ENCODE measurements at places on chromosomes 5 and 9.
A peak's percentile ranks its signal among the peaks of the same experiment; 100 is the strongest.

DNA sequence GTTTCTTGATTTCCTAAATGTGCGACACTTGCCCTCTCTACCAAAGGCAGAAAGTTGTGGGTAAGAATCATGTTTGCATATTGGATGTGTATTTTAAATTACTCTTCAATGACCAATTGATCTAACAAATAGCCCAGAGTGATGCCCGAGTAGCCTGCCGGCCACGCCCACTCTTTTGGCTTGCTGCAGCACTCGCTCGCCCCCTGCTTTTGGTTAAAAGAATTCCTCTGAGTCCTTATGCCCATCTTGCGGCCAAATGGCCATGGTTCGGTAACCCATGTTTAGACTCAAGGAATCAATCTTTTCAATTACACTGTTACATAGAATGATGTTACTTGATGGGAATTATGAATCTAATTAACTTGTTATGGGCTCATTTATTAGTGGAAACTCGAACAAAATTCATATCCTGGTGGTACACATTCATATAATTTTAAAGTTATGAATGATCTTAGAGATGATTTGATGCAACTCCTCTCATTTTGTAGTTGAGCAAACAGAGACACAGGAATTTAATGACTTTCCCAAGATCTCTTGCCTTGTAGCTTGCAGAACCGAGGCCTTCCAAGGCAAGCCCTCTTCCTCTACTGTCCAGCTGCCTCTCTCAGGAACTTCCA, 36.5 kb downstream of the PPIC start:
- DNase-seq: peak; percentile 65

DNA sequence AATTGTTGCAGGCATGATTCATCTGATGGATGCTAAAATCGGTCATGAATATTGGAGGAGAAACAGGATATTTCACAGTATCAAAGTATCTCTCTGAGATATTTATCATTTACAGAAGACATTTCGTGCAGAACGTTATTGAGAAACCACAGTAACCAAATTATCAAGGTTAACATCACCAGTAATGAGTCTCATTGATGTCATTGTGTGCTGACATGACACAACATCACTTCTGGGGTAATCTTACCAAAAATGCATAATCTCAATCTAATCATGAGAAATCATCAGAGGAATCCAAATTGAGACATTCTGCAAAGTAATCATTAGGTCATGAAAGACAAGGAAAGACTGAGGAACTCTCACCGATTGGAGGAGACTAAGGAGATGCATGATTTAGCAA, 42.7 kb downstream of the C5orf22 start:
- no peak for DNase-seq

- DNase-seq: no peak
Observed at GRCh38 chr5:83689881-83690280, 30.8 kb downstream of the HAPLN1 start.

- DNase-seq: no peak
Observed at GRCh38 chr9:27408482-27408881, 111.5 kb upstream of the EQTN start.

- peak; percentile 69 for DNase-seq
Observed at GRCh38 chr5:43042176-43042625, 2.1 kb upstream of the ANXA2R start.

GRCh38 chr9:94298949-94299599, 29.4 kb downstream of the NUTM2F start:
- DNase-seq: no peak

- DNase-seq: no peak
Observed at GRCh38 chr9:84899326-84899725, 229.8 kb downstream of the NTRK2 start.

DNA sequence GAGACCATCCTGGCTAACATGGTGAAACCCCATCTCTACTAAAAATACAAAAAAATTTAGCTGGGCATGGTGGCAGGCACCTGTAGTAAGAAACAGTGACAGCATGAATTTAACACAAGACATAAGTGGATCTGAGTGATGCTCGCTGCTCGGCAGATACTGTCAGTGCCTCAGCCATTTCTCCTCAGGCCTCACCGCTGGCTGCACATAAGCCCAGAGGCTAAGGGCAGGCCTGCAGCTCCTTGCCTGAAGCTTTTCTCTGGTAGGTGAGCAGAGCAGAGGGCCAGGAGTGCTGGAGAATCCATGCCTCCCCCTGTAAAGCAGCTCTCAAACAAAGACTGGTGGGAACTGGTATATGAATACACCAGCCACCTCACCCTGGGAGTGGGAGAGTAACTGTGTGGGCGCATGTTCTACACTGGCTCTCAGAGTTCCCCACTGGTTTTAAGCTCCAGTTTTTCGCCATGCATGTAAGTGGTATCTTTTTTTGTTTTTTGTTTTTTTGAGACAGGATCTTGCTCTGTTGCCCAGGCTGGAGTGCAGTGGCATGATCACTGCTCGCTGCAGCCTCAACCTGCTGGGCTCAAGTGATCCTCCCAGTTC, 10.3 kb upstream of the CD72 start:
- no peak for DNase-seq

- DNase-seq: peak; percentile 59
Observed at GRCh38 chr9:95197692-95198271, 119.7 kb downstream of the FANCC start.

DNA sequence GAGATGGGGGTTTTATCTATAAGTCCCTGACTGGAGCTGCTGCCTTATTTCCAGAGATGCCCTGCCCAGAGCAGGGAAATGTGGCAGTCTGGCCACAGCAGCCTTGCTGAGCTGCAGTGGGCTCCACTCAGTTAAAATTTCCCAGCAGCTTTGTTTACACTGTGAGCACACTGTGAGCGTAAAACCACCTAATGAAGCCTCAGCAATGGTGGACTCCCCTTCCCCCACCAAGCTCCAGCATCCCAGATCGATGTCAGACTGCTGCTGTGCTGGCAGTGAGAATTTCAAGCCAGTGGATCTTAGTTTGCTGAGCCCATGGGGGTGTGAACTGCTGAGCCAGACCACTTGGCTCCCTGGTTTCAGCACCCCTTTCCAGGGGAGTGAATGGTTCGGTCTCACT, 208.7 kb upstream of the RAI14 start:
- DNase-seq: peak; percentile 46

GRCh38 chr5:170266570-170267381, 30.8 kb downstream of the LCP2 start:
- peak; percentile 37 for DNase-seq

- DNase-seq: no peak
Observed at GRCh38 chr9:116300360-116300870, 146.8 kb downstream of the PAPPA start.

- peak; percentile 48 for DNase-seq
Observed at GRCh38 chr9:109781541-109782197, 1.7 kb downstream of the PALM2AKAP2 start.

GRCh38 chr5:81607693-81608092, 143.2 kb downstream of the SSBP2 start:
- no peak for DNase-seq

GRCh38 chr5:90169078-90169477, 240.5 kb downstream of the CETN3 start:
- DNase-seq: peak; percentile 96

DNA sequence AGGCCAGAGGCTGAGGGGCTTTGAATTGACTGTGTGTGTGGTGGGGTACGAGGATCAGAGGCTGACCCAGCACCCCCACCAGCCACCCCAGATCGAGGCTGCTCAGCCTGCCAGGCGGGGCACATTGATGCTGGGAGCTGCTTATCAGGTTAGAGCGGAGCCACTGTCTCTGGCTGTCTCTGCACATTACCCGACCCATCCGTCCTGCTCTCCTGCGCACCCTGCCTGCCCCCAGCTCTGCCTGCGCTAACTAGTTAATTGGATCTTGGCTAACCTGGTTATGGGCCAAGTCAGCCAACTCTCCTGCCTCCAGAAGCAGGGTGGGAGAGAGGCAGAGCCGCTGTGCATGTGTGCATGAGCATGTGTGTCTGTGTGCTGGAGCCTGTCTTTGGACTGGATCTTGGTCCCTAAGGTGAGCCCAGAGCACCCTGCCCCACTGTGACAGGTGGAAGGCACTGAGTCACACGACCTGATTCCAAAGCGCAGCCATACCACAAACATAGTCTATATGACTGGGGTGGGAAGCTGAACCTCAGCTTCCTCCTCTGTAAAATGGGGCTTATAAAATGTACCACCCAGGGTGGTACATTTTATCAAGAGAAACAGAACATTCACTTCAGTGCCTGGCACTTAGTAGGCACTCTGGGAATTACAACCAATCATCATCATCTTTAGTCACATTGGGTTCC, 39.7 kb downstream of the PCDH1 start:
- DNase-seq: no peak

DNA sequence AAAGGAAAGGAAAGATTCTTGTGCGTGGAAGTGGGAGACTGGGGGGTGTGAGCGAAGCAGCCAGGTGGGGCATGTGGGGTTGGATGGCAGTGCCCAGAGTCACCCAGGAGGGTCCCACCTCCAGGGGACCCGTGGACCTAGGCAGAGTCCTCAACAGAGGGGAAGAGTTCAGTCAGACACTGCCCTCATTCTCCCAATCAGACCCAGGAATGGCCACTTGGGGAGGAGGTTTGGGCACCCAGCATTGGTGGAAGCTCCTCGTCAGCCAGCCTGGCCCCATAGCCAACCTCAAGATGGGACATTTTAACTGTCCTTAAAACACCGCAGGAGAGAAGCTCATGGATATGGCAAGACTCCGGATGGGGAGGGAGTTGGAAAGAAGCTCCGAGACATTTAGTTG, 21.9 kb upstream of the LAMC3 start:
- DNase-seq: no peak

Data from NCI-H69 (cell line).